Cerebellar cortex (tissue), 1 donor: ENCODE measurements at places on chromosomes 3 and 15.

- no peak for DNase-seq
These were observed 567.6 kb upstream of the ARPP21 start for GRCh38 chr3:35071772-35072171.

- no peak for DNase-seq
These were observed 161.7 kb downstream of the MBNL1 start for GRCh38 chr3:152430223-152431002.

GRCh38 chr3:64687781-64688604, at the start of gene ADAMTS9:
Gene ADAMTS9 (minus strand): TSS chr3:64688000. CDS start chr3:64687657, 343 bp downstream.
- DNase-seq, result no peak

DNA sequence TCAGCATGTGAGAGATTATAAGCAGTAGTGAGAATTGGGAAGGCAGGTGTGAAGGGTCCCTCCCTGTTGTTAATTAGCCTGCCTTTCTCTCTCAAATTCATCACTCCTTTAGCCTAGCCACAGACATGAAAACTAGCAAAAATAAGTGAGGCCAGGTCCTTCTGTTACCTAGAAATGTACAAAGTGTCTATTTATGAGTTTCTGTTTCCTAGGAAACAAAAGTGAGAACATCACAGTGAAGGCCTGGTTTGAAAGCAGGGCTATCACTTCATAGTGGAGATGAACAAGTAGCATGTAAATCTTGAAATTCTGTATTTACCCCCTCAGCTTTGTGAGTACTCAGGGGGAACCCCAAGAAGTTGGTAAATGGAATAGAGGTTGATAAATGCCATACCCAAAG, 78.2 kb upstream of the UMPS start:
- no peak for DNase-seq

GRCh38 chr3:111932946-111933345, 45.9 kb upstream of the ABHD10 start:
- DNase-seq, result no peak

GRCh38 chr3:4812591-4812990, 166.6 kb upstream of the BHLHE40 start:
- no peak for DNase-seq

- DNase-seq, result no peak
These were observed 31.4 kb downstream of the STARD5 start for GRCh38 chr15:81292523-81293001.

- no peak for DNase-seq
These were observed 127.0 kb downstream of the TFDP2 start for GRCh38 chr3:142022381-142022780.

DNA sequence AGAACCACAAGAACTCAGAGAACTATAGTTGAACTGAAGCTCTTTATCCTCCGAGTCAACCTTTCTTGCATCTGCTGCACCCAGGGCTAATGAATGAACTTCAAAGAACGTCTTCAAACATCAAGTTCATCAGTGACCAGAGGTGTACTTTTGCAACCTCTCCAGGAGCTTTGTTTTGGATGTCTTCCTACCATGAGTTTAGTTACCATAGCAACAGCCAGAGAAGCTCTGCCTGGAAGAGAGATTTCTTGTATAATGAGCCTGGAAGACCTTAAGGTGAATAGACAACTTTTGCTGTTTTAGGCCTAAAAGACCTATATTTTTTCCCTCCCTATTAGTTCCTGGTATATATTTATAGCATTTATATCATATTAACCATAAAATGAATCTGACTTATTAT, 9.1 kb downstream of the ACTC1 start:
- DNase-seq, result no peak

DNA sequence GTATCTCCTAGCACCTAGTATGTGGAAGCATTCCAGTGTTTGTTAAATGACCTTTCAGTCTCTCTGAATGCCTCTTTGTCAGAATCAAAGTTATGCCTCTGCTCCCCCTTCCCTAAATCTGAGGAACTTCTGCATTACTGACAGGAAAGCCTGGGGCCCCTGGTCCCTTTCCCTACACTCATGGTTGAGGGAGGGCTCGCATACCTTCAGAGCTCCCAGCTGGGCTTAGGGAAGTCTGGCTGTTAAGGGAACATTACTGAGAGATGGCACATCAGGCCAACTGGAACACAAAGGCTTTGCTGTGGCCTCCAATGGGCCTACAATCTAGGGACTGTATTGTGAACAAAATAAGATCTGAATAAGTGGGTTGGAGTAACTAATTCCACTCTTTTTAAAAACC, 10.3 kb downstream of the PKM start:
- no peak for DNase-seq

DNA sequence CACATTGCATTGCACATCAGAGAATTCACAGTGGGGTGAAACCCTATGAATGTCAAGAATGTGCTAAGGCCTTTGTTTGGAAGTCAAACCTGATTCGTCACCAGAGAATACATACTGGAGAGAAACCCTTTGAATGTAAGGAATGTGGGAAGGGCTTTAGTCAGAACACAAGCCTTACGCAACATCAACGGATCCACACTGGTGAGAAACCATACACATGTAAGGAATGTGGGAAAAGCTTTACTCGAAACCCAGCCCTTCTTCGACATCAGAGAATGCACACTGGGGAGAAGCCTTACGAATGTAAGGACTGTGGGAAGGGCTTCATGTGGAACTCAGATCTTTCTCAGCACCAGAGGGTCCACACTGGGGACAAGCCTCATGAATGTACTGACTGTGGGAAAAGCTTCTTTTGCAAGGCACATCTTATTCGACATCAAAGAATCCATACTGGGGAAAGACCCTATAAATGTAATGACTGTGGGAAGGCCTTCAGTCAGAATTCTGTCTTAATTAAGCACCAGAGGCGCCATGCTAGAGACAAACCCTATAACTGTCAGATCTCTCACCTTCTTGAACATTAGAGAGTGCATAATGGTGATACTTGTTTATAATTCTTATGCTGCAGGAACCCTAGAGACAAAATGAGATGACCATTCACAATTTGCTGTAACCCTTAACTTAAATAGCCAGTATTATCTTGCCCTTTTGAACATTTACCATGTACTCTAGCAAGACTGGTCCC, 9.0 kb downstream of the ZNF662 start:
- no peak for DNase-seq

- no peak for DNase-seq
These were observed 61.6 kb downstream of the DIPK2A start for GRCh38 chr3:144033240-144033589.
